Activated T-cell treated with anti-CD3 and anti-CD28 coated beads for 4 hours (primary cell): ENCODE measurements at places on chromosomes 6 and 20.

DNA sequence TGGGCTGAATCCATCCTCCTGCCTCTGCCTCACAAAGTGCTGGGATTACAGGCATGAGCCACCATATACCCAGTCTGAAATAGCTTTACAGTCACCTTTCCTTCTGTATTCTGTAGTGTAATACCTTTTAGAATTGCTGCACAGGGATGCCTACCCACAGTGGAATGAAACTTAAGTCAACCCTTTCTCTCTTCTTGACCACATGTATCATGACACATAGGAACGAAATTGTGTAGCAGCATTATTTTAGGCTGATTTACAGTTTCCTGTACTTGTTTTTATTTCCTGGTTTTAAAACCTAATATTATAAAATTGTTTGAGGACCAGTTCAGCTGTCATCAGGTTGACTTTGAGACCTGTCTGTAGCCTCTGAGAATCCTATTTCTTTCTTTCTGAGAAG, 297.8 kb downstream of the ZFAND3 start:
- no peak for DNase-seq

GRCh38 chr6:84766799-84767525, 2.6 kb upstream of the TBX18 start:
- DNase-seq = no peak

- no peak for DNase-seq
Measured at GRCh38 chr20:22866812-22867341, 168.2 kb upstream of the SSTR4 start.

- no peak for DNase-seq
Measured at GRCh38 chr6:2078888-2079287, 166.5 kb downstream of the GMDS start.

- no peak for DNase-seq
Measured at GRCh38 chr6:144690133-144690532, 405.0 kb downstream of the UTRN start.

- no peak for DNase-seq
Measured at GRCh38 chr6:33984466-33985312, 161.2 kb downstream of the GRM4 start.

- DNase-seq = peak; percentile 34
Measured at GRCh38 chr20:5658912-5659345, 91.3 kb upstream of the SHLD1 start.

- no peak for DNase-seq
Measured at GRCh38 chr20:44271915-44272663, 25.0 kb downstream of the GDAP1L1 start.

DNA sequence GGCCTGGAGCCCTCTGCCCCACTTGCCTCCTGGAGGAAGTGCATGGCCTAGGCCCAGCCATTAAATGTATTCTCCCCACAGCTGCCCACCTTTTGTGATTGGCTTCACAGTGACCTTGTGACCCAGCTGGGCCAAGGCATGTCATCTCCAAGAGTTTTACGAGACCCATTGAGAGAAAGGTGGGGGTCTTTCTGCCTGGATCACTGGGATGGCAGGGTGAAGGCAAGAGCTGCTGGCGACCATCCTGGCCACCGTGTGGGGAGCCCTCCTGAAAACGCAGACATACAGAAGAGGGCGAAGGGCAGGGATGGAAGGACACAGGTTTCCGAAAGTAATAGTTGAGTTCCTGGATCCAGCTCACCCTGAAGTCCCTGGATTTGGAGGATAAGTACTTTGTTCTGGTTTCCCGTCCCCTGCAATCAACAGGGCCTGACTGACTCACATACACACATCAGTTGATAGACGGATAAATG, 12.3 kb upstream of the SPO11 start:
- no peak for DNase-seq

DNA sequence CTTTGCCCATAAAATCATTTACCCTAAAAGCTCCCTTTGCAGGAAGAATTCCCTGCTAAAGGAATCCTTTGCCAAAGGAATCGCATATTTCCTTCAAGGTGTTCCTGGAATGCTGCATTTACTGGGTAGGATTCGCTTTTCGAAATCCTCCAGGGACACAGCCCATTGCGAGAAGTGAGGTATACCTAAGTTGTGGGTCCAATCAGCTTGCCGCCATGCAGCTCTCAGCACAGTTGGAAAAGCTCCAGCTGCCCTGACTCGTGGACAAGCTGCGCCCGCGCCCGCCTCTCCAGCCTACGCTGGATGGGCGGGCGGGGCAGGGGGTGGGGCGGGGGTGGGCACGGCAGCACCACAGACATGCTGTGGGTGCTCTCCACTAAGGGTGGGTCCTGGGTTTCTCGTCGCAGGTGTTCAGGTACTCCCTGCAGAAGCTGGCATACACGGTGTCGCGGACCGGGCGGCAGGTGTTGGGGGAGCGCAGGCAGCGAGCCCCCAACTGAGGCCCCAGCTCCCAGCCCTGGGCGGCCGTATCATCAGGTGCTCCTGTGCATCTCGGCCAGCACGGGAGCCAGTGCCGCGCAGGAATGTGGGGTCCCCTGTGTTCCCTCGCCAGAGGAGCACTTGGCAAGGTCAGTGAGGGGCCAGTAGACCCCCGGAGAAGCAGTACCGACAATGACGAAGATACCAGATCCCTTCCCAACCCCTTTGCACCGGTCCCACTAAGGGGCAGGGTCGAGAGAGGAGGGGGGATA, 1.4 kb downstream of the NNAT start:
- DNase-seq = no peak

DNA sequence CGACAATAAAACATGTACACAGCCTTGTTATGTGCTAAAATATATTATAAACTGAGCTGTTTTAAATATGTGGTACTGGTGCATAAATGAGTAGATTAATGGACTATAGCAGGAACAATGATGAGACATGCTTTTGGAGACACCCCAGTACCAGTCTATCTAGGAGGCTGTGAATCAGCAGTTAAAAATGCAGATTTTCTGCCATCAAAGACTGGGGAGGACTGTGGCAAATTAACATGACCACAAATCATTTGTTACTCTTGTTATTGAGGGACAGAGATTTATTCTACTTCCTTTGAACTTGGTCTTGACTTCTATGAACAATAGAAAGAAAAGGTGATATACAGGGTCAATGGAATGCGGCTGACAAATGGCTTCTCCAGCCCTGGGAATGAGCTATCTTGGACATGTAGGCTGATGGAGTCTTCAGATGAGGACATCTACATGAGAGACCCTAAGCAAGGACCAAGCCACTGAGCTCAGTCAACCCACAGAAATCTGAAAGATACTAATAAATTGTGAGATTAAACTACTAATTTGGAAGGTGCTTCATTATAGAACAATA, 551.7 kb upstream of the GJE1 start:
- no peak for DNase-seq
